ENCODE measurements at places on chromosomes 5 and 9. TPM values are rescaled to one million over a fixed set of nuclear protein-coding genes. Genes with fewer than 3 reads are reported as not detected.

PCDHB5 gene
- total RNA-seq: 7.5 TPM

NR5A1 gene
- total RNA-seq: not detected

DNA sequence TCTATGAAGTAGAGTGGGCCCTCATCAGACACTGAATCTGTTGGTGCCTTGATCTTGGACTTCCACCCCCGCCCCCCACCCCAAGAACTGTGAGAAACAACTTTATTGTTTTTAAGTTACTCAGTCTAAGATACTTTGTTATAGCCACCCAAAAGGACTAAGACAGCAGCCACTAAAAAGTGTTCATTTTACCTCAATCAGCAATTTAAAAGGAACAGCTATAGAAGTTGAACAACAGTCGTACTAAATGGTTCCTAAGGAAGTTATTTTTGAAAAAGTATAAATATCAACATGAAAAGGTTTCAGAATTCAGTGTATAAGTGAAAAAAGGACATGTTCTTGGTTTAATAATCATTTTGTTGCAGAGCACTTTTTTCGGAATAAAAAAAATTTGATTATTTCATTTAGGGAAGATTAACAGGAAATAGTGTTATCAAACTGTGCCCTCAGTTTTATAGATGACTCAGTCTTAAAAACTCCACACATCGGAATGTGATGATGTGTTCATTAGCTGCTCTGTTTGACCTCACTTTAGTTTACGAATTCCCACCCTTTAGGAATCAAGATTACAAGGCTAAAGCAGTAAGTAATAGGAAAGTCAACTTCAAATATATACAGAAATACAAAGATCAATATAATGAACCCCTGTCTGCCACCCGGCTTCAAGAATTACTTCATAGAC, 71.2 kb downstream of the MTAP start:
- no peak for DNase-seq

GRCh38 chr5:179794575-179794974, 789 bp downstream of the LTC4S start:
- no peak for DNase-seq

- no peak for DNase-seq
Observed at GRCh38 chr5:169270827-169271226, 30.1 kb downstream of the SLIT3 start.

GPR151 gene
- not detected for total RNA-seq

DNA sequence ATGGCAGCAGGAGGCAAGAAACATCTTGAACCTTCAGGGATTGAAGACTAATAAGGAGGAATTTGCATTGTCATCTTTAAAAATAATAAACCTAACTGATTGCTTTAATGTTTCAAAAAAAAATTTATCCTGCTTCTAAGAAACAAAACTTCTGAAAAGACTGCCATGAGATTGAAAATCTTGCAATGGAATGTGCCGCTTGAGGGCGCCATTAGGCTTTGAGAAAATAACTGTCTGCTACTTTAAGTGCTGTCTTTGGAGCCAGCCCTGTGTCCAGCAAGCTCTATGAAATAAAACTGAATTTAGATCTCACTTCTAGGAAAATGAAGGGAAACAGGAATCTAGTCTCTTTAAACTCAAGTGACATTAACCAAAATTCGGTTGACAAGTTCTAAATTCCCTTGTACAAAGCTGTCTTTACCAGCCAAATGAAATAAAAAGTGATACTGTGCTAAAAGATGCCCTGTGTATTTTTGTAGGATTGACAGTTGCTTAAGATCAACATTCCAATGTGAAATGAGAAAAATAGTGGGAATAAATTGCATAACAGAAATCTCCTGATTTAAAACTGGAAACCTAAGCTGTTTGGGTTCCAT, 79.4 kb downstream of the ESM1 start:
- DNase-seq: no peak

SLC6A3 gene
- not detected for total RNA-seq

AGXT2 gene
- not detected for total RNA-seq

- DNase-seq: no peak
Observed at GRCh38 chr5:84259283-84260045, 125.2 kb downstream of the EDIL3 start.

IRGM gene
- not detected for total RNA-seq

DNA sequence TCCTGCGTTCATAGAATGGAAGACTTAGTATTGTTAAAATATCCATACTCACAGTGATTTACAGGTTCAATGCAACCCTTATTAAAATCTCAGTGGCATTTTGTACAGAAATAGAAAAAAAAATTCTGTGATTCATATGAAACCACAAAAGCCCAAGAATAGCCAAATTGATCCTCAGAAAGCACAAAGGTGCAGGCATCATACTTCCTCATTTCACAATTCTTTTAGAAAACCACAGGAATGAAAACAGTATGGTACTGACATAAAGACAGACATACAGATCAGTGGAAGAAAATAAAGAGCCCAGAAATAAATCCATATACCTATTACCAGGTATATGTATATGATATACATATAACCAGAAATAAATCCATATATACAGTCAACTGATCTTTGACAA, 86.8 kb upstream of the MEGF10 start:
- no peak for DNase-seq

DNA sequence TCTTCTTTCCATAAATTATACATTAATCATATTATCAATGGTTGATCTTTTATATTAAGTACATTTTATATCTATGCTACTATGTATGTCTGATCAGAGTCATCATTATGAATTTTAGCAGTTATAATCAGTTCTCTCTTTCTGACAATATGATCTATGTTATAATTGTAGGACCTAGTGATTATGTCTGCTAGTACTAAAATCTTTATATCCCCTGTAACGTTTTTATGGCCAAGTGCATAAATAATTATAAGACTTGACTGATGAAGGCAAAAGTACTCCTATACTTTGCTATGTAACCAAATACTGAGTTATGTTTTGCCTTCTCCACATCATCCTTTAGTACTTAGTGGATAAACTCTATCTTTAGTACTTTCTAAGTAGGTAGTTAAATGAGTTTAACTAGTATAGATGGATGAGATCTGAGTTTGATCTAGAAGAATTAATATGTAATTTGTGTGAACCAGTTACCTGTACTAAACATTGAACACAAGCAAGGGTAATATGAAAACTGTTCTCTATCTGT, 75.4 kb downstream of the SLF1 start:
- DNase-seq: no peak

- no peak for DNase-seq
Observed at GRCh38 chr5:25713259-25713658, 1068.5 kb upstream of the CDH10 start.

GRCh38 chr5:14213253-14213652, 70.1 kb downstream of the TRIO start:
- no peak for DNase-seq

C9 gene
- total RNA-seq: not detected

DNA sequence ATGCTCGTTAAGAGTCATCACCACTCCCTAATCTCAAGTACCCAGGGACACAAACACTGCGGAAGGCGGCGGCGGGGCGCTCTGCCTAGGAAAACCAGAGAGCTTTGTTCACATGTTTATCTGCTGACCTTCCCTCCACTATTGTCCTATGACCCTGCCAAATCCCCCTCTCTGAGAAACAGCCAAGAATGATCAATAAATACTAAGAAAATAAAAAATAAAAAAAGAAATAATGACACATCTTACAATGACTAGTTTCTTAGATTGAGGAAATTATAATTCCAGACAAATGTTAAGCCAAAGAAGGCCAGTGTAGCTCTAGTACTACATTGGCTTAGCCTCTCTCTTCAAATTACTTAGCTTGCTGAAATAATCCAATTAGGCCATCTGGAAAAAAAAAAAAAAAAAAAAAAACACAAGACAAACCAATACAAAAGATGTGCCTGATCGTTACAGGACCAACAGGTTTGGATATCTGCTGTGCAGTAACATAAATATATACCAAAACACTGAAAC, 58.0 kb downstream of the ANXA2R start:
- DNase-seq: no peak

MARCOL gene
- total RNA-seq: not detected

GRCh38 chr9:92189782-92190535, 74.7 kb upstream of the SPTLC1 start:
- DNase-seq: peak; percentile 65

DNA sequence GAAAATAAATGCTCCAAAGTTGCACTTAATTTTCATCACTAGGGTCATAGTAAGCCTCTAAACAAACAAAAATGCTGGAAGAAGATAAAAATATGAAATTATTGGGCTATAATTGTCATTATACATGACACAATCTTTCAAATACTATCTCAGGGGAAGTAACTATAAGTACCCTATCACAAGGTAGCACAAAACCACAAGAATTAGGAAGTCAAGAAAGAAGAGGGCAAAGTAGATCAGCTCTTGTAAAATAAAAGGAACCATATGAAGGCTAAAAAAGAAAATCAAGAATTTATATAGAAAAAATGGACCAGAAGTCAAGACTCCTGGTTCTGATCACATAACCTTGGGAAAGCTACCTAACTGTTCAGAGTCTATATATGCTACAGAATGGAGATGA, 48.1 kb downstream of the DIAPH1 start:
- DNase-seq: no peak

WNT8A gene
- not detected for total RNA-seq

DNA sequence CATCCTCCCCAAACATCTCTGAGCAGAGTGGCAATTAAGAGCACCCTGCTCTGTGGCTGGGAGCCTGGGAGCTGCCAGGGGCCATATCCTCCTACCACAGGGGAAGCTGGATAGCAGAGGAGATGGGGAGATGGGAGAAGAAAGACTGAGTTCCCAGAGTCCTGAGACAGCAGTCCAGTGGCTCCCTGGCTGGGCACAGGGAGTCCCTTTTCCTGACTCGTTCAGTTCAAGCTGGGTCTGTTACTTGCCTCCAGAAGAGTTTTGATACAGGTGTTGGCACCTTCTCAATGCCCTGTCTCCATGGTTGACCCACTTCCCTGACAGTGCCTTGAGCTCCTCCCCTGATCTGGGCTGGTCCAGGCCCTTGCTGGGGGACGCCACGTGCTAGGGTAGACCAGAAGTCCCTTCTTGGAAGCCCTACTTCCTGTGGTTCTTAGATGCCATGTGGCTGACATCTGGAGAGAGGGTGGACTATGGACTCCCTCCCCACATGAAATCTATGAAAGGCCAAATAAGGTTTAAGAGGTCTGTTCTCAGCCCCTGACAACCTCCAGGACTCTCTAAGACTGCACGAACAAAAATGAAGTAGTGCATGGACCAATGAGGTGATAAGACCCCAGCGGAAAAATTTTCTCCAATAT, 166.2 kb downstream of the AUH start:
- peak; percentile 71 for DNase-seq

DNA sequence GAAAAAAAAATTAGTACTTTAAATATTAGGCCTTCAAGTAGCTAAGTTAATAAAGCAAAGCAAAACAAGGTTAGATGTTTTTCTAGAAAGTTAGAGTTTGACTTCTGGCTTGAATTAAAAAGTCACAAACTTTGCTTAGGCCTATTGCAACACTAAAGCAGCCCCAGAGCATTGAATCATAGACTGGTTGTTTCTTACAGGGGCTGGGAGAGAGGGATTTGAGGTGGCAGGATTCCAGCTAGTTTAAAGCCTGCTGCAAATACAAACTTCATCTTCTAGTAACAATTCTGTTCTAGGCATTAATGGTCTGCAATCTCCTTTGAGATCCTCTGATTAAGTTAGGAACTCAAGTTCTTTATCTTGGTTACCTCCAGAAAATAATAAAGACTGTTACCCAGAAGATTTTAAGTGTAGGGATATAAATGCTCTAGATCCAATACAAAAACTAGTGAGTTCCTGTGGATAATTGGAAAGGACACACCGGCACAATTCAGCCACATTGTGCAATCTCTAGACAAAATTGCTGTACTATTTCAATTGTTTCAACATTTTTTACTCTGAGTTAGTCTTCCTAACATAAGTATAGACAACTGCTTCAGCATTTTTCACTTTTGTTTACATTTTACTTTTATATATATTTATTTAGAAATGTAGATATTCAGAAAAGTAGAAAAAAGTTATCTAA, 12.6 kb downstream of the OR13C5 start:
- no peak for DNase-seq

GRCh38 chr5:107698286-107698685, 27.5 kb upstream of the EFNA5 start:
- DNase-seq: no peak

CBY3 gene
- not detected for total RNA-seq

ZNF462 gene
- 55.0 TPM for total RNA-seq

- no peak for DNase-seq
Observed at GRCh38 chr5:6889030-6889429, 175.8 kb downstream of the TENT4A start.

DNA sequence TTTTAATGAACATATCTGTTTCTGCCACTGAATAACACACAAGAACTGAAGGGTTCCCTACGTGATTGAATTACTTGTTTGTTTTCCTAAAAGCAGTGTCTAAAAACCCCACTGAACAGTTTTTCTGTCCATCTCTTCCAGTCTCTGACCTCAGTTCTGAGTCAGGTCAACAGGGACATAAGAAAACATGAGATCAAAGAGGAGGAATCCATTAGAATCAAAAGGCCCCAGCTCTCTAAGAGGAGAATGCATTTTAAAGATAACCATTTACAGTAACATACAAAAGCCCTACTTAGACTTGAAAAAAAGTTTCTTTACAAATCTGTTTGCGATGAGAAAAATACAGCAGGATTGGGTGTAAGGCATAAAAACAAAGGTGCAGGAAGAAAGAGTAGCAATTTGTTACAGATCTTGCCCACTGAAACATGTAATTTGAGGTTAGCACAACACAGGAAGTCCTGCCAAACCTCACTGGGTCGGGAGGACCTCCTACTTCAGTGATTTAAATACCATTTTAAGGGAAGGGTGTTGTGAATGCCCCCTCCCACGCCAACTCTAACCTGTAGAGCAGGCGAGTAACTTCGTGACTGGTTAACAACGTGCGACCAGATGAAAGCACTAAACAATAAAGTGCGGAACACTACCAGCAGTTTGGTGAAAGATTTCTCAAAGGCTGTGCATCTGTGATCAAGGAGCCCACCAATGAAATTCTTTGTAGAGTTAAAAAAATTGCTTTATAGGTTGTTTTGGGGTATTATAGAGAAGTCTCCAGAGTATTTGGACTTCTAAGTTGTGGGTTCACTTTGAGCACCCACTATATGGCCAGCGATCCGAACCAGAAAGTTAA, 1.3 kb downstream of the QSOX2 start:
- no peak for DNase-seq

FBXO4 gene
- total RNA-seq: 4.2 TPM

LHX6 gene
- total RNA-seq: not detected

- DNase-seq: no peak
Observed at GRCh38 chr9:87793292-87793691, 67.4 kb downstream of the CTSL start.

- no peak for DNase-seq
Observed at GRCh38 chr9:10612641-10613398, at the start of gene PTPRD. TSS of gene PTPRD (minus strand) at chr9:10613002.

DNA sequence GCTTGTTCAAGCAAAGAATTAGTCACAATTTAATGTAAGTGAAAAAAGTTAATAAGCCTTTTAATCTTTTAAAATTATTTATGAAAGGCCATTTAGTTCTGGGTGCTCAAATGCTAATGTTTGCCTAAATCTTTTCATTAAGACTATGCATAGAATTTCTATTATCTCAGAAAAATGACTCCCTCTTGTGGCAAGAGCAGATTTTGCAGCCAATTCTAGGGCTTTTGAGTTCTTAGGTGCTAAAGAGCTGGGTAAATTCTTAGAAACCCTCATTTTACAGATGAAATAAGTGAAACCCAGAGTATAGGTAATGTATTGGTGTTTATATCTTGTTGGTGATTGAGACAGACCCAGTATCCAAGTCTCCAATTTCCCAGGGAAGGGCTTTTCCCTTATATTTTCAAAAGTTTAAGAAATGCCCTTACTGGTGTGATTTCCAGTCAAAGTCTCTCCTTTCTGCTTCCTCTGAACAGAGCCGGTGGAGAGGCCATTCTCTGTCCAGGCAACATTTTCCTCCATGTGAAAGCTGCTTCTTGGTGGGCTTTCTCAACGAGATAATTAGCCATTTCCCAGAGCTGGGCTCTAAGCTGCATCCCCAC, 24.1 kb upstream of the PCSK5 start:
- DNase-seq: no peak

Data from osteocyte (in vitro differentiated cells).